ENCODE measurements at places on chromosomes 5 and 9.

DNA sequence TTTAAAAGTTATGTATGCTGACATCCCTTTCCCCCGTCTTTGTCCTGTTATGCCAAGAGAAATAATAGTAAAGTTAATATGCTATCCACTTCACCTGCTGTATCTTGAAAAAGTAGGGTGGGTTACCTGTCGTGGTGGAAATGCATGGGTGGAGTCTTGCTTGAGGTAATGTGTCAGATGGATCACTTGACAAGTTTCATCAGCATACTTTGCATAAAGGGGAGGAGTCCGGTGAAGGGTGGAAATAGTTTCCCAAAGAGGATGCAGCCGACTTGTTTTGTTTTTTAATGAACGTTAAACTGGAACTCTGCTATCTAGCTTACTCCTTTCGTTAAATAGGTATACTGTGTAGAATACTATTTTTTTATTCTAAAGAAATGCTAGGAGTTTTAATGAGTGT lies 9.0 kb upstream of the DMRT3 start:
- no peak for DNase-seq

GRCh38 chr9:120524038-120524437 lies 55.9 kb downstream of the CDK5RAP2 start:
- DNase-seq: no peak

DNA sequence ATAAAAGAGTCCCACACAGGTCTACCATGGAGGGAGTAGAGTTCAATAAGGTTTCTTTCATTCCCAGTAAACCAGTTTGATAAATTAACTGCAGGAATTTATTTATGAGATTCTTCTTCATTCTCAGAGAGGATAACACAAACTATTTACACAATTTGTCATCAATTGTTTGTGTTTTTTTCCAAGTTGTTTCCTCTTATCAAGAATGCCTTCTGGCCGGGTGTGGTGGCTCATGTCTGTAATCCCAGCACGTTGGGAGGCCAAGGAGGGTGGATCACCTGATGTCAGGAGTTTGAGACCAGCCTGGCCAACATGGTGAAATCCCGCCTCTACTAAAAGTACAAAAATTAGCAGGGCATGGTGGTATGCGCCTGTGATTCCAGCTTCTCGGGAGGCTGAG lies 216.7 kb downstream of the MLLT3 start:
- DNase-seq: no peak

- DNase-seq: no peak
Observed at GRCh38 chr5:1756481-1756880, 43.2 kb downstream of the MRPL36 start.

DNA sequence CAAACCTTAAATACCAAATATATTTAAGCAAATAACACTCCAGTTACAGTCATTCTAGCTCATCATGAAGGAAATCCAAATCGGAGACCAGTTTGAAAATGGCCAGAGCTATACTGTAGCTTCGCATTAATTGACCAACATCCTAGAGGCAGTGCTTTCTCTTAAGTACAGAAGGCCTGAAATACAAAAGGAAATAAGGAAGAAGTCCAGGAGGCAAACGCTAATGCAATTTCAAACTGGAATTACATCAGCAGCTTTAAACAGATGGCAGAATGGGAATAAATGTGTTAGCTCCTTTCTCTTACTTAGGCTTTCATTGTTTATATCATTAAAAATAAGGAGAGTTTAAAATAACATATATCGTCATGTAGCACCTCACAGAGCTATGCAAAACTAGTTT lies 197.0 kb downstream of the SEC61B start:
- DNase-seq: no peak

DNA sequence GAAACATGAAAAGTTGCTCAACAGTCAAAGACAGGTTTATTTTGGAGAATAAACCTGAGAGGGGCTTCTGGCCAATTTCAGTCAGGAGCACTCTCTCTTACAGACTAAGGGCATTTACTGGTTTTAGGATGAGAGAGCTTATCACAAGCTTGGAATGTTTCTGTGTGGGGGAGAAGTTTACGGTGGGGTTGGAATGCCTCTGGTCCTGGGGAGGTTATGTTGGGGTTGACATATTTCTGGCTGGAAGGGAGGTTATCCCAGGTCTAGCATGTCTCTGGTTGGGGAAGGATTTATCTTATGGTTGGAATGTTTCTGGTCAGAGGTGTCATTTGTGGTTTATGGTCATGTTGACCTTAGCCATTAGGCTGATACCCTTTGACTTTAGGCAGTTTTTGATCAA lies 1867.3 kb downstream of the EFNA5 start:
- no peak for DNase-seq

- no peak for DNase-seq
Observed at GRCh38 chr5:92513067-92513466, 1068.0 kb downstream of the NR2F1-AS1 start.

- DNase-seq: peak; percentile 5
Observed at GRCh38 chr5:83956386-83956785, 235.7 kb upstream of the HAPLN1 start.

GRCh38 chr5:178203670-178204181 lies 607 bp upstream of the HNRNPAB start:
- peak; percentile 32 for DNase-seq

DNA sequence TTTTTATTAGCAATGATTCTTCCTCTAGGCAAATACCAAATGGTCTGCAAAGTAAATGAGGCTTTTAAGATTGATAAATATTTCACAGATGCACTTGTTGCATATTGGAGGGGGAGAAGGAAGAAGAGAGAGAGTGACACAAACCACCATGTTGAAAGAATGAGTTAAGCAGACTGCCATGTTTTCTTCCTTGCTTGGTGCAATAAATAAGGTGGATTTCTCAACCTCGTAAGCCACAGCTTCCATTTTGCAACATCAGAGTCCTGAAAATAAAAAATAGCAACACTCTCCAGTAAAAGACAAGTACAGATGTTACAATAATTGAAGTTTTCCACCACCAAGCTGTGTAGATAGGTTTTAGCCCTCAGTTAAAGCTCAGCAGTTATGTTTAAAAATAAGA lies 202.9 kb downstream of the SGCD start:
- DNase-seq: peak; percentile 17

DNA sequence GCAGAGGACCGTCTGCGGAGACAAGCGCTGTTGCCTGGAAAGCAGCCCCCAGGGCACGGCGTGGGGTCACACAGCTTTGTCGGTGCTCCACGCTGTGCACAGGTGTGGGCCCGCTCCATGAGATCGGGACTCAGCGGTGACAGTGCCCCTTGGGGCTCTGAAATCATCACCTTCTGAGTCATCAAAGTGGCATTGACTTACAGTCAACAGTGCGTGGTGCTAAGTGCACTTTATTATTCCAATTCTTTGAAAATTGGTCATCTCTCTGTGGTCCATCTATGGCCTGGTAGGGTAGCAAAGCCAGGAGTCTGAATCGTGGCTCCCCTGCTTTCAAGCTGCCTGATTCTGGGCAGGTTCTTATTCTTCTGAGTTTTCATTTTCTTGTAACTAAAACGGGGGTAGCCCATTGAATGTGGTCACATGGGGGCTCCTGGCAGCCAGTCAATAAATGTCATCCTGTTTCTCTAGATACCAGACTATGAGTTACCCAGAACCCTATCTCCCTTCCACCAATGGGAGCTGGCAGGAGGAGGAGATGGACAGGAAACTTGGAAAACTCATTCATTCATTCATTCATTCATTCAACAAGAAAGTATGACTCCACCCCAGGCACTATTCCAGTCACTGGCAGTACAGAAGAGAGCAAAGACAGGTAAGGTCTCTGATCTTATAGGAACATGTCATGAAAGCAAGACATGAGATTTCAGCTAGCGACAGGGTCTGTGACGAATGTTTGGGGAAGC lies 20.3 kb upstream of the UNC5A start:
- DNase-seq: no peak

GRCh38 chr9:96164268-96164683 lies 137.7 kb downstream of the HSD17B3 start:
- DNase-seq: no peak

- DNase-seq: peak; percentile 77
Observed at GRCh38 chr9:136527721-136528710, 17.8 kb downstream of the NOTCH1 start.

GRCh38 chr5:56270568-56271392 lies 37.6 kb upstream of the ANKRD55 start:
- DNase-seq: peak; percentile 84

DNA sequence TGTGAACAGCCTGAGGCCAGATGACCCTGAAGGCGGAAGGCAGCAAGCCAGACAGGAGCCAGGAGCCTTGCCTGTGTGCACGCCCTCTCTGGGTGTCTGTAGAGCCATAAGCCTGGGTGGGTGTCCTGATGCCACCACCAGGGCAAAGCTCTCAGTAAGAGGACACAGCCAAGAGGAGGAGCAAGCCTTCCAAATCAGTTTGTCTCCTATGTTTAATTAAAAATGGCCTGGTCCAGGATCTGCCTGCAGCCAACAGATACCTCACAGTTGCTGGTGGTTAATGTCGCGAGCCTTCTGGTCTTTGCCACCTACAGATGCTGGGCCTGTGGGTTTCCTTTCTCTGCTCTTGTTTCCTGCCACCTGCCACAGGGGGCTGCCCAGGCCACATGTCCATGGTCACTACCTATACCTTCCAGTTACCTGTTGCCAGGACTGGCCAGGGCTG lies 56.9 kb downstream of the SYK start:
- no peak for DNase-seq

- DNase-seq: no peak
Observed at GRCh38 chr5:134113363-134113889, 1.1 kb upstream of the TCF7 start.

- DNase-seq: no peak
Observed at GRCh38 chr5:173634465-173634983, 18.1 kb upstream of the BOD1 start.

DNA sequence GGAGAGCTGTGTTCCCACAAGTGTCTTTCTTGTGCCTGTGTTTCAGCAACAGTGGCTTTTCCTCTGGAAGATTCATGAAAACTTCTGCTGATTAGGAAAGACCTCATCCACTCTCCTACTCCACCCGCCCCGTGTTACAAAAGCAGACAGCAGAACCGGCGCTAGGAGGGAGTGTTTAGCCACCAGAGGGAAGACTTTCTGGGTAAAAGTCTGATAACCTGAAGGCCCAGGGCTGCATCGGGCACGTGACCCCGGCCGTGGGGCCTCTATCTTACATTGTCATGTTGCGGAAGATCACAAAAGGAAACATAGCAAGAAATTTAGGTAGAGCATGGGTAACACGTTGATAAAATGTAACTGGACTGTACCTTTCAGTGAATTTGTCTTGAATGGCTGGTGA lies 32.0 kb upstream of the DMRT2 start:
- DNase-seq: peak; percentile 45

GRCh38 chr5:59712836-59713497 lies 180.6 kb downstream of the PDE4D start:
- no peak for DNase-seq

DNA sequence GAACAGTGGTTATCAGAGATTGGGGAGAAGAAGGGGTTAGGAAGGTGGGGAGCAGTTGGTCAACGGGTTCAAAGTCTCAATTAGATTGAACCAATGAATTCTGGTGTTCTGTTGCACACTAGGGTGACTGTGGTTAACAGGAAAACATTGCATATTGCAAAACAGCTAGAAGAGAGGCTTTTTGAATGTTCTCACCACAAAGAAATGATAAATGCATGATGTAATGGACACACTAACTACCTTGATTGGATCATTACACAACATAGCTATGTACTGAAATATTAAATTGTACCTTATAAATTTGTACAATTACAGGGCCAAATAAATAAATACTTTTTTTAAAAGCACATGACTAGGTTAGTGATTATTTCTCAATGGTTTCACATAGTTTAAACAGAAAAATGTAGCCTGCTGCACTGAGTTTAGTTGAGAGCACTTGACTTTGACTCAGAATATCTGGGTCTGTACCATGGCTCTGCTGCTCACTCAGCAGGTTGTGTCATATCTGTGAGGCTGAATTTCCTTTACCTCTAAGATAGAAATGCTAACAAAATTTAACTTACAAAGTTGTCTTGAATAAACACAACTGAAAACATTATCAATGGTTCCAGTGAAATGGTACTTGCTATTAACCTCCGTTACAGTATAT lies 30.4 kb downstream of the NUDT12 start:
- peak; percentile 40 for DNase-seq

- no peak for DNase-seq
Observed at GRCh38 chr9:72600671-72601070, 79.3 kb downstream of the TMC1 start.

GRCh38 chr5:107450531-107450930 lies 220.2 kb downstream of the EFNA5 start:
- no peak for DNase-seq

DNA sequence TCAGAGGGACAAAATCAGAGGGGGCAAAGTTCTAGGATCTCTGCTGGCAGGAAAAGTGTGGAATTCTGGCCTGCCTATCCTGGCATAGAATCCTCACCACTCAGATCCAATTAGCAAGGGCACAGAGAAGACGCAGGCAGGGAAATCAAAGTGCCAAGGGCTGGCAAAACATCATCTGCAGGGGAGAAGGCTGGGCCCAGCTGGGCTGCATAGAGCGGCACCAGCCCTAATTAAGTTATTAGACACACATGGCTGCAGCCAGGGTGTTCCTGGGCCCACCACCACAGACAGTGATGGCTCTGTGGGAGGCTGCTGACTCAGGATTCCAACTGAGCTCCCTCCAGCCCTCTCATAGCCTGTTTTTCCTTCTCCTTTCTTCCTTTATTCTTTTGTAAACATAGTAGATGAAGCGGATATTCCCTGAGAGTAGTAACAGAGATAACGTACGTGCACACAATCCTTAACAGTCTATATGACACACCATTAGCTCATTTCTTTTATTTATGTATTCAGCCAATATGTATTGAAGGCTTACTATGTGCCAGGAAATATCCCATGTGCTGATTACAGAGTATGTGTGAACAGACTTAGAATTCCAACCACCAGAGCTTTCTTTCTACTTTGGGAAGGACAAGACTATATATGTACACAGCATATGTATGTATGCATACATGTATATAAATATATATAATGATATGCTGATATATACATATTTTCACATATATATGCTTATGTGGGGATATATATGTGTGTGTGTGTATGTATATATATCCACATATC lies 236.1 kb downstream of the ASTN2 start:
- DNase-seq: no peak

- DNase-seq: no peak
Observed at GRCh38 chr5:66477596-66477995, 118.6 kb upstream of the MAST4 start.

DNA sequence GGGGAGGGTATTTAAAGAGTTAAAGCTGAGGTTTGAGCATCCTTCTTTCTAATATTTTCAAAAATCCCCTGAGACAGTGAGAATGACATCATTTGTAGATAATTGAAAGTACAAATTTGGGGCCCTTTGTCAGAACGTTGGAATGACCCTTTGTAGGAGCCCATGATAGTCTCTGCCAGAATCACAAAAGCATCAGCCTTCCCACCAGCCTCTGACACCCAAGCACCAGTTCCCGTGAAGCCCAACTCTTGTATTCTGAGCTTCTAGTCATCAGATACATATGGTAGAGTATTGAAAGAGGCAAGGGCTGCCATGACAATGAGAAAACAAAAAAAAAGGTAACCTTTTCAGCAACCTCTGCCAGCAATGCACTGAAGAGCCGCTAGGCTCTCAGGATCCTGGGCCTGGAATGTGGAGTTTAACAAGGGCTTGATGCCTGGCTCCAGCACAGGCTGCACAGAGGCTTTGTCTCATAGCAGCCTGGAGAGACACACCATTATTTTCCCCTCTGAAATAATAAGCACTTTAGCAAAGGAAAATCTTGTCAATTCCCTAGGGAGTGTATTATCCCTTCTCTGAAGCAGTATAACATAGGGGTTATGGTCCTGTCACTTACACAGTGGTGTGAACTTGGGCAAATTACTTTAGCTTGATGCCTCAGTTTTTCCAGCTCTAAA lies 114.4 kb downstream of the ZNF608 start:
- DNase-seq: no peak

GRCh38 chr5:1961304-1961946 lies 78.7 kb upstream of the IRX4 start:
- no peak for DNase-seq

- no peak for DNase-seq
Observed at GRCh38 chr9:104795082-104795481, 31.2 kb downstream of the NIPSNAP3B start.
